ENCODE measurements at places on chromosomes 1 and 21.

GRCh38 chr1:9626201-9626608, 25.3 kb upstream of the PIK3CD start:
- no peak for DNase-seq

DNA sequence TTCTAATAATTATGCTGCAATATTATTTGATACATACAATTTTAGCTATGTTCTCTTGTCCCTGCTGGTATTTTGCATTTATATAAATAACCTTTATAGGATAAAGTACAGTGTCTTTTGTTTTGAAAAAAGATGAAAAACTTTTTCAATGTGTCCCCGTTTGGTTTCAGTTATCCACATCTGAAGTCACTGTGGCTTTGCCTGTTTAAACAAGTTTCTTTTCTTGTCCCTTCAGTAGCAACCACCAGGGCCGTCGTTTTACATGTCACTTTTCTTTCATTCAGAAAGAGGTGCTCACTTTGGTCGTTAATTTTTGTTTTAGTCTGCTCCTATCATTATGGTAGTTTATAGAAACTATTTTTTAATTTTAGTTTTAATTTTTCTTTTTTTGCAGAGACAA, 41.4 kb downstream of the RABGAP1L start:
- no peak for DNase-seq

GRCh38 chr1:244857761-244858160, 6.6 kb downstream of the HNRNPU start:
- no peak for DNase-seq

DNA sequence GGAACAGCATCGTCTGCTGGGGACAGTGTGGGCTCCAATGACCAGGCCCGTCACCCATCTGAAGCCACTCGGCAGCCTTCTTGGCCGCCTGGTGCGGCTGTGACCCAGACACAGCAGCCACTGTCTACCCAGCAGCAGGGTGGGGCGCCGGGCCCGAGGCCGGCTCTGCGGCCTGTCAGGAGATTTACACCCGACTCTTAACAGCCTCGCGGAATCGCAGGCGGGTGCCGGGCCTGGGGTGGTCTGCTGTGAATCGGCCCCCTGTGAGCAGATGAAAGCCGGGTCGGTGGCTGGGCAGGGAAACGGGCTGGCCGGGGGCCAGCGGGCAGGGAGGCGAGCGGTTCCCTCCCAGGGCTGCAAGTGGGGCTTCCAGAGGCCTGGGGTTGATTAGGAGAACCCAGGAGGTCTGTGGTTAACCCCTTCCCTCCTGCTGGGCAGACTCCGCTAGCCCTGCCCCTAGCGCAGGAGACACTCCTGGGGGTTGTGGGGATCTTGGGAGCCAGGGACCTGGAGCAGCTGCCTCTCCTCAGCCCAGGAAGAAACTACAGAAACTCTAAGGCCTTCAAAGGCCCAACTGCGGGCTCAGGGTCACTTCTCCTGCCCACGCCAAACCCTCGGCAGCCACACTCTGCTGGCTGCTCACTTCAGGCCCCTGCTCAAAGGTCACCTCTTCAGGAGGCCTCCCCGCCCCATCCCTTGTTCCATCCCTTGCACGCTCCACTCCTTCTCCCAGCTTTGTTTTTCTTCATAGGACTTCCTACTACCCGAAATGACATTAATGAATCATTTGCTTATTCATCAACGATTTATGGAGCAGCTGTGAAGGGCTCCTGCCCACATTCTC, 15.6 kb downstream of the RUNX3 start:
- no peak for DNase-seq

DNA sequence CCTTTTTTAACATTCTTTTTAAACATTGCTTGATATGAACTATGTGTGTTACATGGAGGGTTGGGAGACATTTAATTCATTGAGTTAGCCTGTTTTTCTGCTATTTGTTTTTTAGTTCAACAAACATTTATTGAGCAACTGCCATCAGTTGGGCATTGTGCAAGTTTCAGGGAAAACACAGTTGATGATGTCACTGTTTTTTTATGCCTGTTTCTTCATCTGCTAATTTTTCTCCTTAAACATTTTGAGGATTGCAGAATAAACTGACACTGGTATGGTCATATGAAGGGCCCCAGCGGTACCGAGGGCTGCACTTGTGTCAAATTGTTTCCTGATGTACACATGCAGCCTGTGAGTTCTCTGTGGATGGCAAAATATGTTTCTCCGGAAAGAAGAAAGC, 253.0 kb downstream of the FGGY start:
- no peak for DNase-seq

DNA sequence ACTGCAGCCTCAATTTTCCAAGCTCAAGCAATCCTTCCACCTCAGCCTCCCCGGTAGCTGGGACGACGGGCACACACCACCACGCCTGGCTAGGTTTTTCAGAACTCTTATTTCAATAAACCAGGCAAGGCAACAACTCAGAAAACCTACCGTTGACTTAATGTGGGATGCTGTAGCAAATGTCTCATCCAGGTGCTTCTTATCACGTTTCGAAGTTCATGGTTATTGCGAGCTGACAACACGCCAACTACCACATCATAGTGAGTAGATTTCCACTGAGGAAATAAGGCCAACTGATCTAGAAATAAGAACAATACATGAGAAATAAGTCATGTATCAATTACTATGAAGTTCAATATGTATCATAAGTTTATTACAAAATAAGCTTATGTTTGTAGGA, 9.7 kb downstream of the B3GALNT2 start:
- DNase-seq = no peak

- no peak for DNase-seq
These were observed 4.1 kb upstream of the CACNA1E start for GRCh38 chr1:181479137-181479745.

- no peak for DNase-seq
These were observed 94.2 kb downstream of the AHCTF1 start for GRCh38 chr1:246837418-246838117.

DNA sequence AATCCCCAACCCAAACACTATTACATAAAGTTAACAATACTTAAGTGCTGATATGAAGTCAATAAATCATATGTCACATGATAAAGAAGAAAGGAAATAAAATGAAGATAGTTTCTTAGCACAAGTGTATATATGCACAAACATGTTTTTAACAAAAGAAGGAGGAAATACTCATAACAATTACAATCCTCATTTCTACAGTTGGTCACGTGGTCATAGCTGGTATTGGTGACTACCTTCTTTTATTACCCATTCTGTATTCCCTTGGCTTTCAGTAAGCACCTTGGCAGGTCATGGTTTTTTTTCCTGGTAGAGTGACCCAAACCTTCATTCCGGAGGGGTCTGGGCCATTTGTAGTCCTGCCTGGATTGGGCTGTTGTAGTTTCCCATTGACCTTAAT, 137.1 kb upstream of the KCND3 start:
- no peak for DNase-seq

- DNase-seq = no peak
These were observed at the start of gene MTARC2 for GRCh38 chr1:220748089-220748934. TSS of gene MTARC2 (plus strand) at chr1:220748322. CDS start at chr1:220748532, 210 bp downstream.

GRCh38 chr21:34537838-34538237, 25.8 kb upstream of the KCNE1 start:
- no peak for DNase-seq

- DNase-seq = no peak
These were observed 456.0 kb downstream of the USP25 start for GRCh38 chr21:16185766-16186165.

Measured in activated CD4-positive, CD25-positive, alpha-beta regulatory T cell treated with anti-CD3 and anti-CD28 coated beads, Interleukin-2, amount 50 U/mL, for 16 hours (primary cell).